ENCODE measurements at places on chromosomes 16 and 17.

- no peak for DNase-seq
Observed at GRCh38 chr16:72991211-72991610, 56.7 kb downstream of the ZFHX3 start.

DNA sequence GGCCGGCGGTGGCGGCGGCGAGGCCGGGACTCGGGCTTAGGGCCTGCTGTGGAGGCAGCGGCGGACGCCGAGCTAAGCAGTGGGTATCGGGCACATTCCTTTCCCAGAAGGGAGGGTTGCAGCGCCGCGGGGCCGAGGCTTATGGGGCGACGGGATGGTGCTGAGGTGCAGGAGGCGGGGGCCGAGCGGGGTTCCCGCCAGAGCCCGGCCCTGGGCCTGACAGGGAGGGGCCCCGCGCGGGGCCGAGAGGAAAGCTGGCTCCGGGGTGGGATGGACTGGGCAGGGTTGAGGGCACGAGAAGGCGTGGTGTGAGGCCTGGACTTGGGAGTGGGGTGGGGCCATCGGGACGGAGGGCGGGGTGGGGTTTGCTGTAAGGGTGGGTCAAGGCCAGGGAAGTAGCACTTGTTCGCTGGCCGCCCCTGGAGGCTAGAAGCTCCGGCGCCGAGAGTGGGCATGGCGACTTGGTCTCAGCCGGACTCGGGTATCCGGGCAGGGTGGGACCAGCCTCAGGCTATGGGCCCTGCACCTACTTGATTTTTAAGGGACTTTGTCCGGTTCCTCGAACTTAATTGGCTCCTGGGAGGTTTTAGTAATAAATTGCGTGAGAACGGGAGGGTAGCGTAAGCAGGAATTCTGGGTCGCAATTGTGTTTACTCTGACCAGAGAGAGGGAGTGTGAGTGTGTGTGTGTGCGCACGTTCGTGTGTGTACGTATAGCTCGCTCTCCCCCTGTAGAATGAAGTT lies 396 bp downstream of the NFE2L1 start:
- peak; percentile 27 for DNase-seq

- DNase-seq: no peak
Observed at GRCh38 chr16:89690392-89690901, 4.0 kb downstream of the CDK10 start.

- no peak for DNase-seq
Observed at GRCh38 chr16:69260506-69260905, 50.6 kb upstream of the VPS4A start.

GRCh38 chr17:60960398-60961065 lies 282.9 kb downstream of the BCAS3 start:
- no peak for DNase-seq

- DNase-seq: no peak
Observed at GRCh38 chr16:8623634-8624033, 2.1 kb downstream of the METTL22 start.

DNA sequence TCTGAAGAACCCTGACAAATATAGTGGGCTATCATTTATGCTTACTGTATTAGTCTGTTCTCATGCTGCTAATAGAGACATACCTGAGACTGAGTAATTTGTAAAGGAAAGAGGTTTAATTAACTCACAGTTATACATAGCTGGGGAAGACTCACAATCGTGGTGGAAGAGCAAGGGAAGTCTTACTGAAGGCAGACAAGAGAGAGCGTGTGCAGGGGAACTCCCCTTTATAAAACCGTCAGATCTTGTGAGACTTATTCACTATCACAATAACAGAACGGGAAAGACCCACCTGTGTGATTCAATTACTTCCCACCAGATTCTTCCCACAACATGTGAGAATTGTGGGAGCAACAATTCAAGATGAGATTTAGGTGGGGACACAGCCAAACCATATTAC lies 526.8 kb upstream of the GOT2 start:
- peak; percentile 2 for DNase-seq

GRCh38 chr17:78678711-78679110 lies 101.5 kb upstream of the DNAH17 start:
- no peak for DNase-seq

GRCh38 chr17:15278924-15279477 lies 13.9 kb upstream of the PMP22 start:
- DNase-seq: no peak

GRCh38 chr16:78982096-78982744 lies 618.3 kb downstream of the MAF start:
- no peak for DNase-seq

GRCh38 chr17:65061646-65062045 lies 5.1 kb upstream of the GNA13 start:
- DNase-seq: no peak

DNA sequence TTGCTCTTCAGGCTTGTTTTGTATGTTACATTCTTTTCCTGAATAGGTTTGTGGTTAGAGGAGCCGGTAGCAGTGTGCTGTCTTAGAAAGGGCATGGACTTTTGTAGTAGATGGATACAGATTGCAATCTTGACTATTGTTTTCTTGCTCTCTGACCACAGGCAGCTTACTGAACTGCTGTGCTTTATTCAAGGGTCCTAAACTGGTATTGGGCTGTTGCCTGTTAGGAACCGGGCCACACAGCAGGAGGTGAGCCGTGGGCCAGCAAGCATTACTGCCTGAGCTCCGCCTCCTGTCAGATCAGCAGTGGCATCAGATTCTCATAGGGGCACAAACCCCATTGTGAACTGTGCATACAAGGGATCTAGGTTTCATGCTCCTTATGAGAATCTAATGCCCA lies 373.9 kb downstream of the CPPED1 start:
- DNase-seq: no peak

GRCh38 chr17:6610011-6610410 lies 30.5 kb downstream of the KIAA0753 start:
- no peak for DNase-seq

DNA sequence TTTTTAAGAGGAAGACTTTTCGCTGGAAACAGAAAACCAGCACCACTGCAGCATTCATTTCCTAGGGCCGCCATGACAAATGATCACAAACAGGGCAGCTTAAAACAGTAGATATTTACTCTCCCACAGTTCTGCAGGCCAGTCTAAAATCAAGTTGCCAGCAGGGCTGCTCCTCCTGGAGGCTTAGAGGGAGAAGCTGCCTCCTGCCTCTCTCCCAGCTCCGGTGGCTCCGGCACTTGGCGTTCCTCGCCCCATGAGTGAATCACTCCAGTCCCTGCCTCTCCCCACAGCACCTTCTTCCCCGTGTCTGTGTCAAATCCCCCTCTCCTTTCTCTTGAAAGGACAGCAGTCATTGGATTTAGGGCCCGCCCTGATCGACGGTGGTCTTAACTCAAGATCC lies 72.1 kb downstream of the SOCS1 start:
- DNase-seq: no peak

DNA sequence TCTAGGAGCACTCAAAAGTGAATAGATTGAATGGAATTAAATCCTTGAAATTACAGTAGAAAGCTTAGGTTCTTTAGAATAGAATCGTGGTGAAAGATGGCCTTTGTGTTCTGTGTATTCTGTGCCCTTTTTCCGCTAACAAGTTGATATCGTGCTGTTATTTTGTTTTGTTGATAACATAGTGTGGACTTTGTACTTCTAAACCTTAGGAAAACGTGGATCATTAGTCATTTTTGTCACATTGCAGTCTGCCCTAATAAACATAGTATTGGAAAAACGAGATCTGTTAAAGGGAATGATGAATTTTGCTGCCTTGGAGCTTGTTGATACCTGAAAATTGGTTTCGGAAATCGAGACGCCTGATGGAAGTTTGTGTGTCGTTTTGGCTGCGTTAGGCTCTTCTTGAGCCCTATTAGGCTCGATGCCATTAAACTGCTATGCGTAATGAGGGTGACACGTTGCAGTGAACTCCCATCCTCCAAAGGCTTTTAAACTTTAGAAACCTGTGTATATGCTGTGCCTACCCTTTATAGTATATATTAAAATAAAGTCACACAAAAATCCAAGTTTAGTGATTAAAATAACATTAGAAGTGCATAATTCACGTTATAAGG lies 145.7 kb downstream of the PRKCA start:
- no peak for DNase-seq

GRCh38 chr17:1629504-1630310 lies 1.1 kb upstream of the SLC43A2 start:
- DNase-seq: peak; percentile 63

- no peak for DNase-seq
Observed at GRCh38 chr17:82665891-82666290, 17.6 kb upstream of the WDR45B start.

DNA sequence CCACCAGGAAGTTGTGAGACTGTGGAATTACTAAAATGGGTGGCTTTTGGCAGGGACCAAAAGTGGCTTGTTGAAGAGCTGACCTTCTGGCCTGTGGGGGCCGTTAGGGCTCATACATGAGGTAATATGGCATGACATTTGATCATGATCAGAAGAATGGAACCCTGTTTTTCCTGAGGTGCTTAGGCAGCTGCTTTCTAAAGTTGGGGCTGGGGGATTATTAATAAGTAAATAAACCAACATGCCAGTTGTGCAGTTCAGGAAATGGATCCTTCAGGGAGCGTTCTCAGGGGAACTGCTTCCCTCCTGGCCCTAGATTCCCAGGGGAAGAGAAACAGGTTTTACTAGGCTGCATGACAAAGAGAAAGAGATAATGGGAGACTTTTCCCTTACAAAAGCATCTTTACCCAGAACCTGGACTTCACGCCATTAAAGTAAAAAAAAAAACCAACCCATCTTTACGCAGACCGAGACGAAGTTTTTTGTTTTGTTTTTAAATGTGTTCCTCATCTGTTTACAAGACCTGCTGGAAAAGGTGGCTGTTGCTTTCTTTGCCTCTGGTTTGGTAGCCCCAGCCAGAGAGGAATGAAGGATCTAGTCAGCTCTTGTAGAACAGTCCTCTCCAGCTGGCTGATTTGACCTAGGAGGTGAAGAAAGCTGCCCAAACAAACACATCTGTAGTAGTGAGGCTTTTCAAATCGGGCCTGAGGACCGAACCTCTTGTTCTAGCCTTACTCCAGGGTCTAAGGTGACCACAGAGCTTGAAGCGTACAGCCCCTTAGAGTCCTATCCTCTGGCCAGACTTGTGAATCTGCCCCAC lies 22.7 kb downstream of the YPEL2 start:
- DNase-seq: no peak

DNA sequence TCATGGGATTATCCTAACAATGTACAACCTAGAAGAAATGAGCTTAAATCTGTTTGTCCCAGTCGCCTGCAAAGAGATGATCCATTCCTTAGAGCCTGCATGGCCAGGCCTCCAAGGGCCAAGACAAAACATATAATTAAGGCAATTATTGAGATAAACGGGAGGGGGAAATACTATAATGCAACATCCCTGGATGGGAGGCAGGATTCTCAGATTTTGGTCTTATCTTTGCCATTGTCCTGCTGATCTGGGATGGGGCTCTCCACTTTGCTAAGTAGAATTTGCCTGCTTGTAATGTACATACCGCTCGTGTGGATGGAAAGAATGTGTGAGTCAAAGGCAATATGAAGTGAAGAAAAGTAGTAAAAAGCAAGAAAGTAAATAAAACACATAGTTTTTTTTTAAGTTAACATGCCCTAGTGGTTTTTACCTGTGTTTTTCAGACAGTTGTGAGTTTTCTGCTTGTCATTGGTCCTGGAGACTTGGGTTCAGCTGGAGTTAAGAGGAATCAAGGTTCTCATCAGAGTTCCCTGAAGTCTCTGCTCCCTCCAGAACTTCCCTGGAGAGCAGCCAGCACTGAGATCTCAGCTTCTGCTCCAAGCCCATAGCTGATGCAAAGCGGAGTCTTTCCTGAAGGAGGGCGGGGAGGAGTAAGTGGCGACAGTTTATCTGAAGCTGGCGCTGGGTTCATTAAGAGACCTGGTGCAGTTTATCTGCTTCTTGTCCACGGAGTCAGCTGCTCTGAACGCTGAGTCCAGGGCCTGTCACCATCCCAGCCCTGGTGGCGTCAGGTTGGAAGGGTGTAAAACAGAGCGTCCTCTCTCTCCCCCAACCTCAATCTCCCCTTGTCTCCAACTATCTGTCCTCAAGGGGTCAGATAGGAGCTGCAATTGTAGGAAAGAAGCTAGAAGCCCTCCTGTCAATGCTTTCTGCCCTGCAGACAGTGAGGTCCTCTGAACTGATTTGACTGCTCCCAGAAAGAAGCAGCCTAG lies 30.1 kb downstream of the HOXB1 start:
- DNase-seq: no peak

DNA sequence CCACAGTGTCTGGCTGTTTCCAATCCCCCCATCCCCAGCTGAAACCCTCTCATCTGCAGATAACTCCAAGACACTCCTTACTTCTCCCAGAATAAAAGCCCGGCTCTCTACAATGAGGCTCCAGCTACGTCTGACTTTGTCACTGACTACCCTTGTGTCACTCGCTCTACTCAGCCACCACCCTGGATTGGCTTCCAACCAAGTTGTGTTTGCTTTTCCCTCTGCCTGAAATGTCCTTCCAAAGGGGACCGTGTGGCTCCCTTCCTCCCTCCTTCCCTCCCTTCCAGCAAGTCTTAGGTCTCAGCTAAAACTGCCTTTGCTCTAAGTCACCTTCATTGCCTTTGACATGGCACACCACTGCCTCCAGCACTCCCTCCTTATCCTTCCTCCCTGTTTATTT lies 42.8 kb downstream of the CDH1 start:
- no peak for DNase-seq

- DNase-seq: no peak
Observed at GRCh38 chr16:73032541-73033270, 15.2 kb downstream of the ZFHX3 start.

DNA sequence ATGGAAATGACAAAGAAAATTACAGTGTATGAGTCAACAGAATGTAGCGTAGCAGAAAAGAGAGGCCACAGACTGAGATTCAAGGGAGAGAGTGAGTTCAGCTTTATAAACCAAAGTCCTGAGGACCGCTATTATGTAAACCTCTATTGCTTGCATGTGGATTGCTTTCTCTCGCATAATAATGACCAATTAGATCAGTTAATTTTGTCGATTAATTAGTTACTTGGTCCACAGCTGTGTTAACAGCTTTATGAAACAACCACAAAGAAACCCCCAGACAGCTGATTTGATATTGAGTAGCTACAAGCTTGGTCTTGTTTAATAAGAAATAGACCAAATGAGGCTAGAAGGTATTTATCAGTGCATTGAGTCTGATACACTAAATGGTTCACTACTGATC lies 291.8 kb upstream of the ERCC4 start:
- DNase-seq: no peak

DNA sequence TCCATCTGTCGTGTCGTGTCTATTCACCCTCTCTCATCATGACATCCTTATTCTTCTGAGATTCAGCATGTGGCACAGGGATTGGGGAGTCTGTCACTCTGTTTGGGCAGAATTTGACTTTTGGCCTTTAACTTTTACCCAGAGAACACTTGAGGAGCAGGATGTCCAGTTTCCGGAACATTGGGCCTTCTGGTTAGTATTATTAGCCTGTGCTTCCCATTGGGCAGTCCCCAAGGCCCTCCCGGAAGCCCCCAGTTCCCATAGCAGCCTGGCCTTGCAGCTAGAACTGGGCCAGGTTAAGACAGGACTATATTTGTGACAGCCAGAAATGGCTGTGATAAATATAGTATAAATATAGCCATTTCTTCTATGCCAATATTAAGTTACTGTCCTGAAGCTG lies 9.6 kb downstream of the SCN4A start:
- DNase-seq: no peak

All from CD4-positive, alpha-beta T cell (primary cell).